ENCODE measurements at places on chromosomes 6 and 20.

GRCh38 chr6:149153693-149154092, 163.8 kb upstream of the TAB2 start:
- peak; percentile 6 for DNase-seq

- DNase-seq: no peak
These were observed 64.8 kb upstream of the NRSN1 start for GRCh38 chr6:24060982-24061754.

GRCh38 chr20:4384961-4385360, 336.7 kb upstream of the PRND start:
- DNase-seq: no peak

GRCh38 chr6:145031001-145031400, 704.3 kb downstream of the EPM2A start:
- no peak for DNase-seq
